Fibroblast of pulmonary artery (primary cell): ENCODE measurements at places on chromosomes 13 and 19.

GRCh38 chr19:2488405-2488941 is 12.5 kb downstream of the GADD45B start:
- DNase-seq: no peak

DNA sequence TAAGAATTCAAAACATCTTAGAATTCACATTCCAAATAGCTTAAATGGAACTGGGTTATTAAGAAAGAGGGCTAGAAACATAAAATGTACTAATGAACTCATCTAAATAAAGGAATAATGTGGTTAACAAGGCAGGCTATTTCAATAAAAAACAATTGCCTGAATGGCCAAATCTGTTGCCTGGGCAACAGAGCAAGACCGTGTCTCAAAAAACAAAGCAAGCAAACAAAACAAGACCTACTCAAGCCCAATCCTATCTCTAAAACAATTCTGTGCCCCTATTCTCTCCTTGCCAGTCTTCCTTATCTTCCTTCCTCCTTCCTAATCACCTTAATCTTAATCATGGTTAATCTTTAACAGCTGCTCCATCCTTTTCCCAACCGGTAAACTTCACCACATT is 12.1 kb downstream of the IGFL1 start:
- no peak for DNase-seq

DNA sequence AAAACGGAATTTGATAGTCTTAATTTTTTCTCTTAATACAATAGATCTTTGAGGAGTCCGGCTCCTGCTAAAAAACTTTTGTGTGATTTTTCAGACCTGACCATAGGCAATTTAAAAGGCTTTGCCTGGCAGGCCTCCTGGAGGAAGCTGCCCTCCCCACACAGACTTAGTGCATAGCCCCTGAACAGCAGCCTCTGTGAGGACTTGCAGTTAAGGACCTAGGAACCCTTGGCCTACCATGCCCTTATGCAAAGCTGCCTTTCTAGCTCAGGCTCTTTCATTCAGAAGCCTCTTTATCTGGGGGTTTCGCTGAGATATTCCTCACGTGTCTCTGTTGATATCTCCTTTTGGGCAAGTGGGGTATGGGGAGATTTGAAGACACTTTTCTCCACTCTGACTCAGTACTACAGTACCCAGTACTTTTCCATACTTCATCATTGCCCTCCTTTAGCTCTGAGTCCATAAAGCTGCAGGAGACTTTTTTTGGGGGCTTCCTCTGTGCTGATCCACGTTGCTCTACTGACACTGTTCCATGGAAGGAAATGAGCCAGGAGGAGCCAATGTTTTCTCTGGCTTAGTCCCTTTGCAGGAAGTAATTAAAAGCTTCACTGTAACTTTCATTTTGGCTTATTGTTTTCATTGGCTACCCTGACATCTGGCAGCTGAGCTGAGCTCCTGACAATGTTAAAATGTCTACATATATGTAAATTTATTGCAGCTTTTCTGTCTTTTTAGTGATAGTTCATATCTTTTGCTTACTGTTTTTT is 283.1 kb downstream of the TDRD3 start:
- peak; percentile 2 for DNase-seq

GRCh38 chr19:7820588-7820987 is 9.4 kb upstream of the EVI5L start:
- no peak for DNase-seq

GRCh38 chr13:24168979-24169378 is 8.5 kb downstream of the SPATA13 start:
- no peak for DNase-seq

GRCh38 chr19:11138601-11139300 is 16.8 kb downstream of the SPC24 start:
- DNase-seq: peak; percentile 79

- no peak for DNase-seq
Measured at GRCh38 chr13:90120026-90120425, 1227.5 kb upstream of the MIR17HG start.

DNA sequence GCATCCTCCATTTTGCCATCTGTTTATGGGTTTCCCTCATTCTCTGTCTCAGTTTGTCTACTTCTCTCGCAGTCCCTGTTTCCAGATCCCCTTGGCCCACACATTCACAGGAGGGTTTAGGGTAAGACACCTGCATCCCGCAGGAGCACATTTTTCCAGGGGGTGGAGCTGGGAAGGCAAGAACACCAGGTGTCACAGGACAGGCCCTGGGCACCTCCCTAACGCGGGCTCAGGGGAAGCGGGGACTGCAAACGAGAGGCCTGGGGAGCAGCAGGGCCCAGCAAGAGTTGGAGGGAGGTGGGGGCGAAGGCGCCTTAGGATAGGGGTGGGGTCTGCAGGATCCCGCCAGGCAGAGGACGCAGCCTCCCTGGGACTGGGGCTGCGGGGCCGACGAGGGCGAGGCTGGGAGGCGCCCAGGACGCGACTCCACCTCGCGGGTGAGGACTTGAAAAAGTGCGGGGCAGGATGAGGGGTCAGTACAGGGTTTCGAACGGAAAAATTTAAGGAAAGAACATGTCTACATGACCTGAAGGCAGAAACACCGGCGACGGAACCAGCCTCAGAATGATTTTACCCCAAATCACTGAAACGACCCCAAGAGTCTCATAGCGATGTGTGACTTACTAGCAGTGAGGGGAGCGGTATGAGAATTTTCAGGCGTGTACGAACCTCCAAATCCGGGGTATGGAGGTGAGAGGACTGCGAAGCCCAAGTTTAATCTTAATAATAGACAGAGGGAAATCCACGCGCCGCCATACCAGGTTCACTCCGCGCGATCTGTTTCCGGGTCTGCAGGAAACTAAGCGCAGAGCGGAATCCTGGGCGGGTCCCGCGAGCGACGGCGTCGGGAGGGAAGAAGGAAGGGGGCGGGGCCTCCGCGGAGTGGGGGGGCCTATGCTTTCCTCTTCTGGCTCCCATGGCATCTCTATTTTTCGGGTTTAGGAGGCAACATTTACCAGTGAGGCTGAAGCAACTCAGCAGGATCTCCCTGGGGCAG is 7.1 kb upstream of the ERVV-2 start:
- DNase-seq: peak; percentile 59

GRCh38 chr13:48892688-48893075 is 83.0 kb upstream of the FNDC3A start:
- no peak for DNase-seq

DNA sequence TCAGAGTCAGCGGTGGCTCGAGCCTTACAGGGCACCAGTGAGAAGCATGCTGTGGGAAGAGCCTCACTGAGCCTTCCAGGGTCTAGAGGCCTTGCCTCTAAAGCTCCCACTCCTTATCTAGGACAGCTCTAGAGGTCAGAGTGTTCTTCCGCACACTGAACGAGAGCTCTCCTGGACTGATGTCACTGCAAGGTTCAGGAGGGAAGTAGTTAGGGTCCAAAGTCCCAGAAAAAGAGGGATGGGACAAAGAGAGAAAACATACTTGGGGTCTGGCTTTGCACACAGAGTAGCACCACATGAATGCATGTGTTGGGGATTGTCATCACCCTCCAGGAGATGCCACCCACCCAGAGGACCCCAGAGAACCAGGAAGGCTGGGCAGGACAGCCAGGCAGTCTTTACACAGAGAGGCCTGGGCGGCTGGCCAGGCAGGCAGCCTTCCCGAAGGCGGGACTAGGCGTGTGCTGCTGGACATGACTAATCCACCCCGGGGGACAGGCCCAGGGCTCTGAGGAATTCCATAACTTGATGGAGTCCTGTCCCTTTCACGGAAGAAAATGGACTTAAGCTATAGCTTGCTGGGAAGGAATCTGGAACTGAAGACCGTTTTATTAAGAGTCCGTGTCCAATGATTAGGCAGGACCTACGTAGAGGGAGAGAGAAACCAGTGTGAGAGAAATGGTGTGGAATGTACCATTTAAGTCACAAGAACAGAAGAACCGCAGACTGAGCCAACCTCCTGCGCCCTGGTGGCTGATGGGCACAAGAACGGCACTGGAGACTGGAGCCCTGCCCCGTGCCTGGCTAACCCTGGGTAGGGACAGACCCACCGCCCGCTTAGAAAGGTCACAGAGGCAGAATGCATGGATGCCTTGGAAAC is 16.6 kb upstream of the EPHX3 start:
- DNase-seq: peak; percentile 91

DNA sequence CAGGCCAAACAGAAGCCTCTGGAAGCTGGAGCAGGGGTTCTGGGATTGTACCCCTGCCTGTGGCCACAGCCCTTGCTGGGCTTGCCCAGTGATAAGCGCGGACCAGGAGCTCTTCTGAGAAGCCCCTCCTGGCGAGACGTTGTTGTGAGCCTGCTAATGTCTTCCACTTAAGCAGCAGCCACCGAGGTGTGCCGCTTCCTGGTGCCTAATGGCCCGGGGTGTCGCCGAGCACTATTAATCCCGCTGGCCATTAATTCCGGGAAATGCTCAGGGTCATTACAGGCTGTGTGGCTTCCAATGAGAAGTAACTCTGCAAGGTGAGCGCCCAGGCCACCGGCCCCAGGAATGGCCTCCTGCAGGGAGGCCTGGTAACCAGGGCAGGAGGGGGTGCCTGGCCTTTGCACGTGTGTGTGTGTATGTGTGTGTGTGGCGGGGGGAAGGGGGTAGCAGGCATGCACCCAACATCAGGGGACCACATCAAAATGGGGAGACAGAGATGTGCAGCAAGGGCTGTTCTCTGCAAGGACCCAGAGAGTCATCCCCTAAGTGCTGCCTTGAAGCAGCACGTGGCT is 175.0 kb downstream of the URI1 start:
- no peak for DNase-seq

- DNase-seq: no peak
Measured at GRCh38 chr13:46478651-46479050, 74.3 kb upstream of the LRCH1 start.

GRCh38 chr13:42266473-42266872 is 5.5 kb upstream of the AKAP11 start:
- DNase-seq: peak; percentile 76

DNA sequence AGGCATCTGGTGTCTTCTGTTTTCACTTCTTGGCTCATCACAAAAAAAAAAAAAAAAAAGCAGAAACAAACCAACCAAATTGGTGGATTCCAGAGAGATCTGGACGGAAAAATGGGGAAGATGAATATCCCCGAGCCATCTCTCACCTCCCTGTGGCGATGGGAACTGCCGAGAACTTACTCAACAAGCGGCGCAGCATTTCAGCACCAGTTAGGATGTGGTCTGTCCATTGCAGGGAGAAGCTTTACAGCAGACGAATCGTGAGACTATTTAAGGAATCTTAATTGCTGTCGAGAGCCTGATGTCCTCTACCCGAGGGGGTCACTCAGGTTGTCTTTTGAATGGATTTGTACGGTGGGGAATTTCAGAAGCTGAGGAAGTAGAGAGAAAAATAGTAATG is 17.3 kb upstream of the KDM4B start:
- no peak for DNase-seq

DNA sequence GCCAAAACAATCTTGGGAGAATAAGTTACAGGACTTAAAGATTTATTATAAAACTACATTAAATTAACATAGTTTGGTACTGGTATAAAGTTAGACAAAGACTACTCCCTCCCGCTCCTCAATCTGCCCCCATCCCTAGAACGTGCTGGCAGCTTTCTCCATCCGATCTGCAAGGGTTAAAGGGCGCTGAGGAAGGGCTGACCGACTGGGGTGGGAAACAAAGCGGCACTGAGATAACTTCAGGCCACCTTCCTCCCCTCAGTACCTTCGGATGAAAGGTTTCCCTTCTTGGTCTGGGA is 790 bp upstream of the SUGT1 start:
- DNase-seq: no peak

- DNase-seq: peak; percentile 99
Measured at GRCh38 chr13:26221721-26222519, at the start of gene RNF6. Gene RNF6, minus strand, starts transcription at chr13:26222314. Its CDS starts 2,665 bp downstream, at chr13:26219649.

GRCh38 chr13:56735537-56735942 is 405.2 kb upstream of the PRR20A start:
- DNase-seq: no peak

DNA sequence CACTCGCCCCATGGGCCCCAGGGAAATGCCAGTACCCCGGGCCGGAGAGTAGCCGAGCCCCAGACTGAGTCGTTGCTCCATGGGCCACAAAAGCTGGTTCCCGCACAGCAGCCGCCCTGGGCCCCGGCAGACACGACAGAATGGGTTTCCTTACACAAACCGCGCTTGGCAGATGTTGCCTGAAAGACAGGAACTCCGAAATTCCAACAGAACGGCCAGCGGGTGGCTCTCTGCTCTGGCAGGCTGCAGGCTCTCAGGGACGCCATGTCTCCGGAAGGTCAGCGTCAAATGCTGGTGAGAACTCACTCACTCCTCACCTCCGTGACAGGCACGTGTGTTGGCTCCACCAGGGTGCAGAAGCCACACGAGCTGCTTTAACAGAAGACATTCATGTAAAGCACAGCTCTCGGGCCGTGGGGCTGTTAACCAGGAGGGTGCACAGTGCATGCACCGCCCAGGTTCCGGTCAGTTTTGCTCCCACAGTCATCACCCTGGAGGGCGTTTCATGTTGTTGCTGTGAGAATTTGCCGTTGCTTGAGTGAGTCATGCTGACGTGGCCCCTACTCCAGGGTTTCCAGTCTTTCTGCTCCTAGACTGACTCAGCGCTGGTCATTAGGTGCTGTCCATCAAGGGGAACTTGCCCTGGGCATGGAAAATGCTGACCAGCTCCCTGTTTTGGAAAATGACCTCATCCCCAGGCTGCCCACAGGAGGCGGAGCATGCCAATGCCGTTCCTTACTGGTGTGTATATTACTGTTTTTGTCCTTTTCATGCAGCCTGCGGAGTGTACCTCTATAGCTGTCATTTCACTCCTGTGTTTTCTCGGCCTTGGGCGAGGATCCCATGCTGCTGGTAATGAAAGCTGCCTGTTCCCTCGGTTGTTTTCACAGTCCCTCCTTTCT is 44.8 kb downstream of the ANKRD10 start:
- DNase-seq: peak; percentile 100

DNA sequence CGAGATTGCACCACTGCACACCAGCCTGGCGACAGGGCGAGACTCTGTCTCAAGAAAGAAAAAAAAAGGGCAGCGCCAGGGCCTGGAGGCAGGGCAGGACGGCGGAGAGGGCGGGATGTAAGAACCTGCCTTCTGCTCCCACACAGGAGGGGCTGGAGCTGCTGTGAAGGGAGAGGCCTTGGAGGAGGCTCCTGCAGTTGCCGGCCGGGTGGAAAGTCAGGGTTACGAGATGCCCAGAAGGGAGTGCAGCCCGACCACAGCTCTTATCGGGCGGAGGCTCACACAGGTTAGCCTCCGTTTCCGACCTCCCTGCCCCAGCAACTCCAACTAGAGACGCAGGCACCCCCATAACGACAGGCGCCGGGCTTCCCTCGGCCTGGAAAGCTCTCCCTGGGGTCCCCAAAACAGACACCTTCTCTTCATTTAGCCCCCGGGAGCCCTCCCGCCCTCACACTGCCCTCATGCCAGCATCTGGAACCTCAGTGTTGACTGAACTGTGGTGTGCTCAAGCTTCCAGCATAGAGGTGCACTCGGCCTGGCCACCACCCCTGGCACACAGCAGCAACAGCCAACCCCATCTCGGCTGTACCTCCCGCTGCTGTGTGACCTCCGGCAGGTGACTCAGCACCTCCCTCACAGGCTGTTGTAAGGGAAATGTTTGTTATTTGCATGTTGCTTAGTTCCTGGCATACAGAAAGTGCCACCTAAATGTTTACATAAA is 1.4 kb downstream of the PLPP2 start:
- peak; percentile 52 for DNase-seq

GRCh38 chr19:51434456-51434855 is 17.0 kb upstream of the SIGLEC10 start:
- DNase-seq: no peak
